ENCODE measurements at places on chromosomes 3 and 15.

DNA sequence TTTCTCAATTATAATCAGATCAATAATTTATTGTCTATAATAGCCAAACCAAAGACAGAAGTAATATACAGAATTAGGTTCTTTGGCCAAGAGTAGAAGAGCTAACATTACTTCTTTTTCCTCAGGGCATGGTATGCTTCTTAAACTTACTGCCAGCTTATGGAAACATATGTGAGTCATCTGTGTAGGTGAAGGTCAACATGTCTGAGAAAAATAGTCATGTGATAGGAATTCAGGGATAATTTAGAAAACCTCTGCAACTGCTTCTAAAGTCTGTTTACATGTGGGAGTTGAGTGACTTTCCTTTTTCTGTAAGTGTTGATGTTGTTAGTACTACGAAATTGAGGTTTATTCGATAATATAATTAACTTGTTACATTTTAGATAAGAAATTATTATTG lies 19.2 kb upstream of the MAP6D1 start:
- DNase-seq: no peak

- DNase-seq: no peak
Observed at GRCh38 chr3:125313060-125313635, 62.0 kb downstream of the ZNF148 start.

DNA sequence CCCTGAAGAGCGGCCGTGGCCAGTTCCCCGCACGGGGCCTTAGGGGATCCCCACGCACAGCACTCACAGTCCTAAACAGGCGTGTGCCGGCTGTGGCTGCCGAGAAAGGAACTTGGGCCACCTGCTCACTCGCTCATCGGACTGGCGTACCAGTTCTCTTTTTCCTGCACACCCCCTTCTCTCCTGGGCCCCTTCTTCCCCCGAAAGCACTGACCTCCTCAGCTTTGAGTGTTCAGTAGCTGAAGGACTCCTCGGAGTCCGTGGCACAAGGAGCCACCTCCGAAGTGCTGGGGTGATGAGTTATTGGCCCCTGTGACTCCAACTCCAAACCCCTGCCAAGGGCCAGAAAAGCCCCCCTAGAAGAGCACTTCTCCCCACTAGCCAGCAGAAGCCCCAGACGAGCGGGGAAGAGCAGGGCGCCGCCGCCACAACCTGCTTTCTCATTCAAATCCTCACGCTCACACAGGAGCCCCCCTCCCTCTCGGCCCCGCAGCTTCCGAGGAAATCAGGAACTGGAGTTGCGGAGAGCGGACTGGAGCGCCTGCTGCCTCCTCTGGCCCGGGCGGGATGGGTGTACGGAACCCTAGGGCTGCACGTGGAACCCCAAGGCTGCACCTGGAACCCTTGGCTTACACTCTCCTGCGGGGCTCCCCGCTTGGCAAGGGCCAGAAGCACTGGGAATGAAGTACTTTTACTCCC lies at the start of gene PLCH1:
Gene PLCH1 (minus strand): TSS at position 446 of the 699 bp plus-strand sequence. CDS start 40,847 bp downstream, outside the sequence.
- peak; percentile 77 for DNase-seq

DNA sequence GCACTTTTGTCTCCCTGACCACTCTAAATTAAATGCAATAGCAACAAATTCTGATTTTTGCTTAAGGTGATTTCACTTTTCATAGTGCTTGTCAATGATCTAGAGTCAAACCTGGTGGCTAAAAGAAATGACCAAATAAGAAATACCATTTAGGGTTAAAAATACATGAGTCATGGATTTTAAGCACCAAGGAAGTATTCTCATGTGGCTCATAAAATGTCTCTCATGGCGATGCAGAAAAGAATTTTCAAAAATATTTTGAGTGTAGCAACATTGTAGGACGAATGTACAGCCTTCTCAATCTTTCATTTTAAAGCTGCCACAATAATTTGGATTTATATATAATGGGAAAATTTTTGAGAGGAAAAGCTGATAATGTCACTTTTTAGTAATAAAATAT lies 193.6 kb downstream of the EPHA3 start:
- no peak for DNase-seq

GRCh38 chr3:71564361-71564760 lies 19.2 kb downstream of the FOXP1 start:
- no peak for DNase-seq

- no peak for DNase-seq
Observed at GRCh38 chr3:189756582-189757078, 125.4 kb downstream of the TP63 start.

DNA sequence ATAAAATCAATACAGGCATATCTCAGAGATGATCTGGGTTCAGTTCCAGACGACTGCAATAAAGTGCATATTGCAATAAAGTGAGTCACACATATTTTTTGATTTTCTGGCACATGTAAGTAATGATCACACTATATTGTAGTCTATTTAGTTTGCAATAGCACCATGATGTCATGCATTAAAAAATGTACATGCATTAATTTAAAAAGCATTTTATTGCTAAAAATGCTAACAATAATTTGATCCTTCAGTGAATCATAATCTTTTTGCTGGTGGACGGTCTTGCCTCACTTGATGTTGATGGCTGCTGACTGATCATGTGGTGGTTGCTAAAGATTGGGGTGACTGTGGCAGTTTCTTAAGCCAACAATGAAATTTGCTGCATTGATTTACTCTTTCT lies 511.1 kb downstream of the OTOL1 start:
- no peak for DNase-seq

DNA sequence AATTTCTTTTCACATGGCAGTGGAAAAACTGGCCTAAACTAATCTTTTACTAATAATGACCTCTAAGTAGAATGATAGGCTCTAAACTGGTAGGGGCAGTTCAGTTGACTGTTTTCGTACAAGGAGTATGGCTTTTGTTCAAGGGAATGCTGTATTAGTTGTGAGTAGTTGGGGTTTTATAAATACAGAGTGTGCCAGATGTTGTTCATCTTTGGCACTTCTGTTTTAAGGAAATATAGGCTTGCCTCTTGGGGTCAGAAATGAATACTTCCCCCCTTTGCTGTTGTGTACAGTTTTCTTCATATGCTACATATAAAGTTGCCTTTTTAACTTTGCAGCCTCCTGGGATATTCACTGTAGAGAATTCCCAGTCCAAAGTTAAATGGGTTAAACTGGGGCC lies 181.0 kb upstream of the CGNL1 start:
- DNase-seq: no peak

- DNase-seq: no peak
Observed at GRCh38 chr15:56737791-56738190, 4.5 kb upstream of the ZNF280D start.

- no peak for DNase-seq
Observed at GRCh38 chr3:107416138-107416537, 38.9 kb downstream of the CCDC54 start.

GRCh38 chr3:143329567-143330211 lies 210.1 kb downstream of the CHST2 start:
- DNase-seq: no peak

GRCh38 chr3:96209699-96210098 lies 604.7 kb upstream of the EPHA6 start:
- no peak for DNase-seq

DNA sequence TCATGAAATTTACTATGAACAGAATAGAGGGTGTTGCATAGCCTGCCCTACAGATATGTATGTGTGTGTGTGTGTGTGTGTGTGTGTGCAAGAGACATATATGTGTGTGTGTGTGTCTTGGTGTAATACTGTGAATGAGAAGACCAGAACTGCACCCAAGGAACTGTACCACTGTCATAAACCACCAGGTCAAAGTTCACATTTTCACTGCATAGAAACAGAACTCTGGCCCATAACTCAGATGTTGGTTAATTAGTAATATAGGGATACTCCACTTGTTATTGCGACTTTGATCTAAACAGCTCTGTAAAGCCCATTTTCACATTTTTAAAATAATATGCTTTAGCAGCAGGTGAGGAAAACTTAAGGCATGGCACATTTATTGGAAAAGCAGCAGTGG lies 111.8 kb downstream of the IGF2BP2 start:
- no peak for DNase-seq

- DNase-seq: no peak
Observed at GRCh38 chr3:145070795-145071194, 1090.2 kb downstream of the PLOD2 start.

DNA sequence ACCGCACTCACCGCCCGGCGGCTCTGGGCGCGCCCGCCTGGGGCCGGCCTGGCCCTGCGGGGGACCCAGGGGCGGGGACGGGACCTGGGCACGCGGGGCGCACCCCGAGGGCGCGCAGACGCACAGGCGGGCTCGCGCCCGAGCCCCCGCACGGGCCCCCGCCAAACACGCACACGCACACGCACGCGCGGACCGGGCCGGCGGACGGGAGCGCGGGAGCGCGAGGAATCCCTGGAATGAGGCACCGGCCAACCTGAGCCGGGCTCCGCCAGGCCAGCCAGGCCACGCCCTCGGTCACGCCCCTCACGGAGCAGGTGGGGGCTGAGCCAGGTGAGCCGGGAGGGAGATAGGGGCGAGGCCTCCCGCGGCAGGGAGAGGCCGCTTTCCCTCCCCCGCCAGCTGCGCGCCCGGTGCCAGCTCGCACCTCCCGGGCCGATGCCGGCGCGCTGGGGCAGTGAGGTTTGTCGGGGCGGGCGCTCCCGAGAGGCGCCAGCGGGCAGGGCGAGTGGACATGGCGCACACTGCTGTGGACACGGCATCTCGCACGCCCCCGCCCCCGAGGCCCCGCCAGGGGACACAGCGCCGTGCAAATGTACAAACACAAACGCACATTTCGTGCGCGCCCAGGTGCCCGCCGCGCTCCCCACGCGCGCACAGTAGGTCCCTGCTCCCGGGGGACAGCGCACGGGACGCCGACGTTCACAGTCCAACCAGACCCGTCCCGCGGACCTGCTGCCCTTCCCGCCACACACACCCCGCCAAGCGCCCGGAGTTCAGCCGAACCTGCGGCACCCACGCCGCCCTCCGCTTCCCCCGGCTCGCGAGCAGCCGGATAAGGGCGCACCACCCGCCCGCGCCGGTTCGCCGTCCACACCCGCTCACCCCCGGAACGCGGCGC lies 75.9 kb upstream of the VGLL4 start:
- DNase-seq: peak; percentile 25

DNA sequence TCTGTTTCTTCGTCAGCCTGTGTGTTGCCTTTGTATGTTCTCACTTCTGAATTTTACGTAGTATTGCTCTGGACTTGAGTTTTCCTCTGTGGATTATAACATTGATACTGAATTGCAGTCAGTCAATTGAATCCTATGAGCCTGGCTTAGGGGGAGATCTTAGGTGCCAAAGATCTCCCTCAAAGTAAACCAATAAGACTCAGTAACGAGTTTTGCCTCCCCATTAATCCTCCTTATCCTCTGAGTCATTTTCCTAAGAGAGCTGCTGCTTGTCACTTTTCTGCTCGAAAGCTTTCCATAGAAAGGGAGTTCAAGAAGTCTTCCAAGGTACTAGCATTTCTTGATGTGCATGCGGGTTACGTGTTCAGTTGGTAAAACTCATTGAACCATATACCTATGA lies 126.4 kb downstream of the CHDH start:
- DNase-seq: no peak

- no peak for DNase-seq
Observed at GRCh38 chr3:55075846-55076245, 148.0 kb upstream of the LRTM1 start.

GRCh38 chr3:184345317-184346144 lies 8.1 kb downstream of the FAM131A start:
- DNase-seq: peak; percentile 83

GRCh38 chr3:195212033-195212748 lies 58.8 kb downstream of the XXYLT1 start:
- DNase-seq: no peak

DNA sequence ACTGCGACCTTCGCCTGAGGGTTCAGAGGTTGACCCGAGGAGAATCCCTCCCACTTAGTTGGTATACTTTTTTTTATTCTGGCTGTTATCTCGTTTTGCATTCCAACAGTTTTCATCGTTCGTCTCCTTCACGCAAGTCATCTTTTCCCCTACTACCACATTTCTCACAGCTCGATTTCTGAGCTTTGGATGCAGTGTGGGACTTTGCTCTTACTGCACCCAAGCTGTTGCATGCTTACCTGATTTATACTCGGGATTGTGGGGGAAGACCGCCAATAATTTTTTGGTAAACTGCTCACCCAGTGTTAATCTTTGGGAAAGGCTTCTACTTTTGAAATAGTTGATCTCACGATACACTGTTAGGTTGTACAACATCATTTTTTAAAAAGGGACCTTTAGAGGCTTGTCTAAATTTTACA lies 702 bp downstream of the TBC1D23 start:
- DNase-seq: no peak

GRCh38 chr3:160472344-160472743 lies 22.8 kb upstream of the TRIM59 start:
- no peak for DNase-seq

DNA sequence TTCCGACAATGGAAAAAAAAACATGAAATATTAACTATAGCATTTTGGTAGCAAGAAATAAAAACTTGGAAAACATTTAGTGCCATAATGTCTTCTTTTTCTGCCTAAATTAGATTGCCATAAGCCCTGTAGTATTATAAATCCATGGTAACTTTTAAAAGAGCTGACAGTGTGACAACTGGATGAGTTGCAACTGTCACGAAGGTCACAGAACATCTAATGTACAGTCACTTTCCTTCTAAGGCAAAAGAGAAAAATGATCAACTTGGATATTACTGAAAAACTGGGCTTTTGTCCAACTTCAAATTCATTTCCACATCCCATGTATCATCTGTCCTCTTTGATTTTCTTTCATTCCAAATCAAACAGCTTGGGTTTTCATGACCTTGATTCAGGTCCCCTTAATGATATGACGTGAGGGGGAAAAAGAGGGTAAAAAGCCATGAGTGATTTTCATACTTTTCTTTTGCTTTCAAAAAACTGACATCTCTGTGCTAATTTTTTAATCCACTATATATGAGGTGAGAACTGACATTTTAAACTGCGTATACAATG lies 602 bp downstream of the CPB1 start:
- DNase-seq: no peak

GRCh38 chr3:149808209-149808829 lies 4.7 kb upstream of the RNF13 start:
- DNase-seq: peak; percentile 69

- DNase-seq: no peak
Observed at GRCh38 chr3:195751560-195751959, 30.8 kb downstream of the MUC20 start.
